ENCODE measurements at places on chromosomes 4 and X.

DNA sequence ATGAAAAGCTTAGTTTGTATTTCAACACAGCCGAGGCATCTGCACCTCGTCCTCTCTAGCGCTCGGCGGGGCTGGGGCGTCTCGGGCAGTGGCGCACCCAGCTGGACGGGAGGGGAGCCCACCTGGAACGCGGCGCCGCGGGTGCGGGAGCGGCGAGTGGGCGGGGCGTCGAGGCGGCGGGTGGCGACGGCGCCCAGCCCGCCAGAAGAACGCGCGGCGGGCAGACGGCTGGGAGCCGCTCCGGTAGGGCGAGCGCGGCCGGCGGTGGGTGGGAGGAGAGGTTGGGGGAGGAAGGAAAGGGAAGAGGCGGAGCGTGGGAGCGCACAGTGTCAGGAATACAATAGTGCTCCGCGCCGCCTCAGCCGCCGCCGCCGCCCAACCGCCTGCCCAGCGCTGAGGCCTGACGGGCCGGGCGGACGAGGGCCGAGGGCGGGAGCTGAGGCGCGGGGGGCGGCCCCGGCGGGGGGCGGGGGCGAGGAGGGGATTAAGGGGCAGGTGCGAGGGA, at the start of gene JADE3:
Gene JADE3, plus strand, starts transcription at position 324 of the 505 bp plus-strand sequence. CDS start 72,474 bp downstream, outside the sequence.
- DNase-seq = no peak

- DNase-seq = no peak
Measured at GRCh38 chr4:109375778-109376414, 57.7 kb upstream of the SEC24B start.

DNA sequence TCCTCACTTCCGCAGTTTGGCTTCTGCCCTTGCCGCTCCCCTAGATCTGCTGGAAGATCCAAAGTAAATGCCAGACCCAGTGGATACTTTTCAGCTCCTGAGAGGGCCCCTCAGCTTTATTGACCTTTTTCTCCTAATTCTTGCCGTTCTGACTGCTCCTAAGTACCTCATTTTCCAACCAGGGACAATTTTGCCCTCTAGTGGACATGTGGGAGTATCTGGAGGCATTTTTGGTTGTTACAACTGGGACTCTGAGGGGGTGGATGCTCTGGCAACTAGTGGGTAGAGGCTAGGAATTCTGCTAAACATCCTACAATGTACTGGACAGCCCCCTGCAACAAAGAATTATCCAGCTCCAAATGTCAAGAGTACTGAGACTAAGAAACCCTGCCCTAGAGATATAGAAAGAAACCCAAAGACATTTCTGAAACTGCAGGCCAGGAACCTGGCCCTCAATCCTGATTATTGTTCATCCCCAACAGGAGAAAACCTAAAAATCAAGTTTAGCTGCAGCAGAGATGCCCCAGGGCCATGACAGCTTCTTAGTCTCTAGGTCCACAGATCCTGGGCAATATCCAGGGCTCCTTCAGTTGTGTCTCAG, 3.4 kb downstream of the TEX13B start:
- DNase-seq = no peak

GRCh38 chr4:1880332-1880731, 9.1 kb downstream of the NSD2 start:
- no peak for DNase-seq

- no peak for DNase-seq
Measured at GRCh38 chrX:6095469-6095868, 133.2 kb downstream of the NLGN4X start.

- no peak for DNase-seq
Measured at GRCh38 chrX:103608306-103608963, 672 bp downstream of the TCEAL3 start.

DNA sequence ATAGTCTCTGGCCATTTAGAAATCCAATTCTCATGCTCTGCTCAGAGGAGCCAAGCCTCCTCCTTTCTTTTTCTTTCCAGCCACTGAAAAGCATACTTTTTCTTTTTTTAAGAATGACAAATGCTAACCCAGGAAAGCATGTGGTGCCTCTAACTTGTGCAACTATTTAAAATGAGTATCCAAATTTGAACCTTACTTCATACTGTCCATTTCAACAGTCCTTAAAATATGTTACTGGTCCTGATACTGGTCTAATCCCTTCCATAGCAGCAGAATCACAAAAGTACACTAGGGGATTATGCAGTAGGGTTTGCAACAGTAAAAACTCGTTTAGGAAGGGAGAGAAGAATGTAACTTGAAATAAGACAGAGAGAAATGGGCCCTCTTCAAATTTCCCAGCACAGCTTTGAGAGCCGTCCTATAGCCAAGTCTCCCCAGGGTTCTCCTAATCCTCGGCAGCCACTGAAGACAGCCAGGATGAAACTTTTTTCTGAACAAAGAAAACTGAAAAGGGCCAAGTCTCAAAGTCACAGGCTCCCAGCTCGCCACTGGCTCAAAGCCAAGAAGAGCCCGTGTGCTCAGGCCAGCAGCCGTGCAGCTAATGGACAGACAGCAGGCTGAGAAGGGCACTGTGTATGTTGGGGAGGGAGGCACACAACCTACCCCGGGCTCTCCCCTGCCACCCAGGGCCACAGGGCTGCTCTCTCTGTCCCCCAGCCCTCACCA, 39.5 kb downstream of the GPC4 start:
- DNase-seq = no peak

DNA sequence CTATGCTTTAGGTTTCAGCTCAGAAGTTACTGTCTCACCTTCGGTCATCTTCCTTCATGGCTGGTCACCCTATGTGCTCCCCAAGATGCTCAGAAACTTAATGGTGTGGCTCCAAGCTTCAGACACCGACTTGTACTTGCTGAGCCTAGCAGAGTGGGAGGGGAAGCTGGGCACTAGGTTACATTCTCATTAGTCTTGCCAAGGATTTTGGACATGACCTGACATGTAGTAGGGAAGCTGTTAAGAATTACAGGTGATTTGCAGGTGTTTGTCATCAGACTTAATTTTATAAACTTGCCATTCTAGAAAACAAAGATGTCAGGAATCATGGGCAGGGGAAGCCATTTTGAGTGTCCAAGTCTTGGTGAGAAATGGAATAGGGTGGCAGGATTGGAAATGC, 72.4 kb downstream of the CCNG2 start:
- no peak for DNase-seq

GRCh38 chr4:178081896-178082295, 639.7 kb upstream of the AGA start:
- DNase-seq = no peak

DNA sequence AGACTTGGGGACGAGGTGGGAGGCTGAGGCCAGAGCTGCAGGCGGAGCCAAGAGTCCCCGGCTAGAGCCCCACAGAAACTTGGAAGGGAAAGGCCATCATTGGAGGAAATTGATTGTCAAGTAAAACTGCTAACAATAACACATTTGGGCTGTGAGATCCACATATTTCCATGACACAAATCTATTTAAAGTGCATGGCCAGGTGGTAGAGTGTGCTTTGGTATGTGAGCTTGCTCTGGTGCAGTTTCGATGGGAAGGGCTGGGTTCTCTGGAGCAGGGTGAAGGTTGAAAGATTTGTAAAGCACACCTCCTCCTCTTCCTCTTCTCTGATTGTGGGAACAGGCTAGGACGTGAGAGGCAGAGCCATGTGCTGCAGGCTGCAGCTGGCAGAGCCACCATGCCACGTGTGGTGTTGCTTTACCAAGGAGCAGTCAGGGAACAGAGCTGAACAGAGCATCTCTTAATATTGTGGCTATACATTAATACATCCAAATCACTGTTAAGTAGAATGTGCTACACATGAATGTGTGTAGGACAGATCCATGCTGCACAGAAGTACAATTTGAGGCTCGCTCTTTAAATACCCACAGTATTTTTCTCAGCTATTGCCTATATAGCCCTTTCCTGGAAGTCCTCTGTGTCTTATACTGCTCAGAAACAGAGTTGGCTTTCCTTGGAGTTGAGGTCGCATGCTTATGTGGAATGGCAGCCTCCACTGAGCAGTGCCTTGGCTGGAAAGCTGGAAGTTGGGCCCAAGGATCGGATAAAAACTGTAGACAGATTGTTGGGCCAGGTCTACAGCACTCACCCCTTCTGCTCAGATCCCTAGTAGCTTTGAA, 37.7 kb downstream of the FHDC1 start:
- no peak for DNase-seq

GRCh38 chrX:18389966-18390365, 35.4 kb upstream of the CDKL5 start:
- no peak for DNase-seq

- no peak for DNase-seq
Measured at GRCh38 chr4:61094854-61095598, 105.1 kb upstream of the ADGRL3 start.

DNA sequence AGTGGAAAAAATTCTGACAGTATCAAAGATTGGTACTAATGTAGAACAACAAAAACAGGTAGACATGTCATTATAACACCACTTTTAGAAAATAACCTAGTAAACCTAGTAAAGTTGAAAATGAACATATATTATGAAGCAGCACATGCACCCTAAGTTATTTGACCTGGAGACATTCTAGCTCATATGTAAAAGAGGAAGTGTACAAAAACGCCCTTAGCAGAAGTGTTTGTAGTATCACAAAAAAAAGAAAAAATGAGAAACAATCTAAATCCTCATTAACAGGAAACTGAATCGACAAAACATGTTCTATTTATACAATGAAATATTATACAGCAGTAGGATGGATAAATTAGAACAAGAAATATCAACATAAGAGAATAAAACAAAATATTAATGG, 318.9 kb upstream of the PPP1R2C start:
- DNase-seq = no peak

DNA sequence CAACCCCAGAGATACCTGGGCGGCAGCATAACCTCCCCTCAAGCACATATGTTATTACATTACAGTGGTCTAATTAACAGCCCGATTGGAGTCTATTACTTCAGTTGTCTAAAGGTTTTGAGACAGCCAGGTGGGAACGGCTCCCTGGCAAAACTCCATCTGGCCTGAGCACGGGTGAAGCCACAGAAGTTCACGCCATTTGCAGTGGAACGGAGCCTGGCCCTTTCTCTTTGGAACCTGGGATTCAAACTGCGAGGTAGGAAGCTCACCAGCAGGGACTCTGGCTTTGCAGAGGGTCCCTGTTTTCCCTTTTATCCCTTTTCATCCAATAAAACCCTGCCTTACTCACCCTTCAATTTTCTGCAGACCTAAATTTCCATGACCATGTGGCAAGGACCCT, 45.9 kb upstream of the NEIL3 start:
- DNase-seq = no peak

GRCh38 chr4:112023402-112023950, 121.8 kb upstream of the FAM241A start:
- no peak for DNase-seq

- DNase-seq = no peak
Measured at GRCh38 chr4:25449688-25450087, 72.6 kb downstream of the ANAPC4 start.

DNA sequence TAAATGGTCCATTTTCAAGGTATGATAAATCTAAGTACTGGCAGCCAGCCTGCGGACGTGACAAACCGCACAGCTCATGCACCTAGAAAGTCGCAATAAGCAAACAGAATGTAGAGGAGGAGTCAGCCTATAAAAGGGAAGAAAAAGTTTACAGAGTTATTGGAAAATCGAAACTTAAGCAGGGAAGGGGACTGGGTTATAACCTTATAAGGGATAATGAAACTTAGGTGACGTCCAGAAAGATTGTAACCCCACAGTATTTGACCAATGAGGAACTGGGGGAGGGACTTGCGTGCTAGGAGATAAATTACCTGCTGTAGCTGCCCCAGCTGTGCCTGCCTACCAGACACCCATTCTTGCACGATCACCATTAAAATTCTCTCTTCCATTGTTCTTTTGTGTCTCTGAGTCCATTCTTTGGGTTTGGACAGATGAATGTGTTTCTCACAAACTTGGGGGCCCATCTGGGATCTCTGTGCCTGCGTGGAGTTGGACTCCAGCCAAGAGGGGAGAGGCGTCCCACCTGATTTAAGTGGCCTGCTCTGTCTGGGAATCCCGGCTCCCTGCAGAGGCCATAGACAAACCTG, 61.0 kb downstream of the ZCCHC12 start:
- DNase-seq = no peak

- no peak for DNase-seq
Measured at GRCh38 chr4:108454227-108454626, 166.1 kb upstream of the RPL34 start.

DNA sequence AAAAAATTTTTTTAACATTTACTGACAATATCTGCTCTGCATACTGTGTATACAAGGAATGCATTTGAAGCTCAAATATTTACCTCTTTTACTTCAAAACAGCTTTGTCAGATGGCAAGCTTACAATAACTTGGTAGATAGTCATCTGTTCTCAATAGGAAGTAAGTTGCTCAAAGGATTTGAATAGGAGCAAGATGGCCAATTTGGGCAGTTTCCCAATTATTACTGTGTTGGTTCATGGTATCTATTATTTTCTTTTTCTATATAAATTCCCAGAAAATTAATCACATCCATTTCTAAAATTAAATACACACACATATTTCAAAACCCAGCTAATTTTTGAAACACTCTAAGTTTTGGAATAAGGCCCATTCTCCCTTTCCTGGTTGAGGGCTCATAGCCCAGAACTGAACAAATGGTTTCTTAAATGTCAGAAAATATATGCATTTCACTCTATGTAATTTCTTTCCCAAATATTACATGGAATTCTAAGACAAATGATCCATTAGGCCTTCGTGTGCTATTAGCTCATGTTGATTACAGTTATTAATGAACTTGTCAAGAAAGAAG, 60.2 kb upstream of the BLTP1 start:
- DNase-seq = no peak

GRCh38 chrX:7074148-7074907, 73.2 kb upstream of the STS start:
- no peak for DNase-seq

DNA sequence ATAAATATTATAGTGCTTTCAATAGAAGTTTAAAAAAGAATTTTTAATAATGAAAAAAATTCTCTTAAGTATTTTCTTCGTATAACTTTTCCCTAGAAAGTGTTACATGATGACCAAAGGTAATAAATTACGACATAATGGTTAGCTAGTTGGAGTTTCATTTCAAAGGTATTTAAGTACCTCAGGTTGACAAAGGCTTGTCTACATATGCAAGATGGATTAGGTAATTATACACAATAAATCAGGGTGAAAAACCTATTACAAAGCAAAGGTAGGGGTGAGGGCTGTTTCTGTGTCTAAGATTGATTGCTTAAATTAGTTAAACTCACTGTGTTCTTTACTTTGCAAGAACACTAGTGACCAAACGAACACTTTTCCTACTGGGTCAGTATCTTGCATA, 508.5 kb upstream of the FAT1 start:
- DNase-seq = no peak

DNA sequence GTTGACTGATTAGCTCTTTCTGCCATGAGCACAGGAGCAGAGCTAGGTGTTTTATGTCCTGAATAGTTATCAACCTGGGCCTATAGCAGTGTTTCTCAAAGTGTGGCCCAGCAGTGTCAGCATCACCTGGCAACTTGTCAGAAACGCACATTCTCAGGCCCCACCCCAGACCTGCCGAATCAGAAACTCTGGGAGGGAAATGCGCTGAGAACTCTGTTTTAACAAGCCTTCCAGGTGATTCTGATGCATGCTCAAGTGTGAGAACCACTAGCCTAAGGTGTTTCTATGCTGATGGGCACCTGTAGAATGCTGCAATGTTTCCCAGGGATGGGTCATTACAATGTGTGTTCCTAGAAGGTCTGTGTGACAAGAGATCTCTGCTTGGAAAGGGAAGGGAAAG, 257.5 kb downstream of the MID1IP1 start:
- DNase-seq = no peak

GRCh38 chrX:140318296-140318695, 186.6 kb downstream of the SOX3 start:
- DNase-seq = no peak
